NCI-H2171 (cell line): ENCODE measurements at places on chromosomes 16 and 17.
A peak's percentile ranks its signal among the peaks of the same experiment; 100 is the strongest.

GRCh38 chr17:72399608-72400487 is 279.0 kb downstream of the SOX9 start:
- DNase-seq = no peak

DNA sequence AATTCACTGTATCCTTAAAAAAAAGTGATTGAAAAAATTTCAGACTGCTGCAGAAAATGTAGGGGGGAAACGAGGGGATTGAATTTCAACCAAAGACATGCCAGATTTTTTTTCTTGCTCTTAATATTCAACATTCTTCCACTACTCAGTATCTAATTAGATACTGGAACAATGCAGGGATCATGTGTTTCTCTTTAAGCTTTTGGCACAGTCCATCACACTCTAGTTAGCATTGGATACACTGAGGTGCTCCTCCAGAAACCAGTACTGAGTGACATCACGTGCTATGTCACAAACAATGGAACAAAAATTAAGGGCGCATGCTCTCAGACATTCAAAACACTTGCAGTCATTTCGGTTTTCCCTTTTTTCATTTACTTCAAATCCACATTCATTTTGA is 298.6 kb upstream of the PSMD7 start:
- DNase-seq = no peak

GRCh38 chr17:347309-347899 is 5.2 kb downstream of the RPH3AL start:
- DNase-seq = no peak

DNA sequence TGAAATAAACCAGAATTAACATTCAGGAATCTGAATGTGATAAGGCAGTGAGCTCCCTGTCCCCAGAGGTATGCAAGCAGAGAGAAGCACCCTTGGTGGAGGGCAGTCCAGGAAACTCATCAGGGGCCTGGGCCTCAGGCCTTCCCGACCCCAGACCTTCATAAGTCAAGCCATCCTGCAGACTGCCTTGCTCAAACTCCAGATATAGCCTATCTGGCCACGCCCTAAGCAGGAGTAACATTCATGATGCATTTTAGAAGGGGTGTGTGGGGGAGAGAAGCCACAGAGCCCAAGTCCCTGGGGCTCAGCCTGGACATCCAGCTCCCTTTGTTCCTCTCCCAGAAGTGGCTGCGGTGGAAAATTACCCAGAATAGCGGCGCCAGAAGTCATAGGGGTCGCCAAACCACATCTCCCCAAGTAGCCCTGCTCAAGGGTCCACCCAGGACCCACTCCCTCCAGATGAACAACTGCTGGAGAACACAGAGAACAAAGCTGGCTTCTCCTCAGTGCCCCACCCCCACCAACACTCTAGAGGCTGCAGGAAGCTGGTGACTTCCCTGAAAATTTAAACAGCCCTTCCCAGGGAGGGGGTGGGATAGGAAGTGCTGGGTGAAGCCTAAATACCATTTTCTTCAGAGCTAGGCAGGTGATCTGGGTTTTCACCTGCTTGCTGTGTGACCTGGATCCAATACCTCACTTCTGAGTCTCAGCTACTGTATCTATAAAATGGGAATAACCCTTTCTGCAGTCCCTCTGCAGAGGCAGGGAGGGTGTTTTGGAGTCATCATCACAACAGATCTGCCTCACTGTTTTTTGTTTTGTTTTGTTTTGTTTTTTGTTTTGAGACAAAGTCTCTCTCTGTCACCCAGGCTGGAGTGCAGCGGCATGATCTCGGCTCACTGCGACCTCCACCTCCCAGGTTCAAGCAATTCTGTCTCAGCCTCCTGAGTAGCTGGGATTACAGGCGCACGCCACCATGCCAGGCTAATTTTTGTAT is 1.5 kb upstream of the SREBF1 start:
- DNase-seq = peak; percentile 21

GRCh38 chr16:2511128-2511800 is 2.5 kb upstream of the ATP6V0C start:
- no peak for DNase-seq

- DNase-seq = no peak
Observed at GRCh38 chr17:81128774-81129173, 36.5 kb upstream of the PVALEF start.

GRCh38 chr16:66164581-66165247 is 201.8 kb upstream of the CDH5 start:
- DNase-seq = no peak

GRCh38 chr16:69017036-69017783 is 88.2 kb upstream of the HAS3 start:
- DNase-seq = no peak

DNA sequence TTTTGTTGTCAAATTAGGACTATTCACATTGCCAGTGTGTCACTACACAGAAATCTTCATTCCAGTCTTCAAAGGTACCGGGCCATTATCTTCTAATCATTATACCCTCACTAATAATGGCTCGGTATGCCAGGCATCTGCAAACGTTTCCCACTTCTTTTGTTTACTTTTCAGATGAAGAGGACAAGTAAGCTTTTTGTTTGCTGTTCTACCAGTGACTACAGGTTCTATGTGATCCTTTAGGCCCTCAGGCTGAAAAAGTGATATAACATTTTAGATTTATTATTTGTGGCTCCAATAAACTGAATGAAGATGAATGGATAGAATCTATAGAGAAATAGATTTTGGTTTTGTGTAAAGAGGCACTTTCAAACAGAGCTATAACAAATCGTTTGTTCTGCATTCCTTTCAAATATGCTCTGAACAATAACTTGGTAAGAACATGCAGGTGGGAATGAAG is 403 bp upstream of the KRTAP3-1 start:
- DNase-seq = no peak

- no peak for DNase-seq
Observed at GRCh38 chr17:50152736-50153135, 2.3 kb upstream of the PPP1R9B start.

- DNase-seq = no peak
Observed at GRCh38 chr17:28646039-28646754, 1.2 kb upstream of the BLTP2 start.

GRCh38 chr17:55198690-55199370 is 65.9 kb upstream of the HLF start:
- peak; percentile 62 for DNase-seq

DNA sequence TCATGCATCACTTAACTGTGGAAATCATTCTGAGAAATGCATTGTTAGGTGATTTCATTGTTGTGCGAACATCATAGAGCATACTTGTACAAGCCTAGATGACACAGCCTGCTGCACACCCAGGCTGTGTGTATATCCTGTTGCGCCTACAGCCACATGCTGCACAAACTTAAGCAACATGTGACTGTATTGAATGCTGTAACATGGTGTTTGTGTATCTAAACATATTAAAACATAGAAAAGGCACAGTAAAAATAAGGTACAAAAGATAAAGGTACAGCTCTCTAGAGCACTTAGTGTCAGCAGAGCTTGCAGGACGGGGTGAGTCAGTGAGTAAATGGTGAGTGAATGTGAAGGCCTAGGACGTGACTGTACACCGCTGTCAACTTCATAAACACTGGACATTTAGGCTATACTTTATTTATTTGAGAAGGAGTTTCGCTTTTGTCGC is 11.9 kb downstream of the FOXK2 start:
- DNase-seq = no peak

DNA sequence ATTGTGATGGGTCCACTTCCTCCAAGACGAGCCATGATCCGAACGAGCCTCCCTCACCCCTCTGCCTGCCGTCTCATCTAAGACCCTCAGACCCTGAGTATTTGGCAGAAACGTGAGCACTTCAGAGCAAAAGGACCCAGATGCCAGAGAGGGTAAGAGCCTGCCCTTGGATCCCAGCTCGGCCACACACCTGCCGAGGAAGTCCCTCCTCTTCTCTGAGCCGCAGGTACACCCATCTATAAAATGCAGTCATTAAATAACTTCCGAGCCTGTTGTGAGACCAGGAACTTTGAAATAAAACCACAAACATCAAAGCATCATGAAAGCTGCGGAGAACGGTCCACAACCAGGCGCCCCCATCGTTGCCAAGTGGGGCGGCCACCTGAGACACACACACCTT is 64.8 kb upstream of the DOC2B start:
- no peak for DNase-seq

DNA sequence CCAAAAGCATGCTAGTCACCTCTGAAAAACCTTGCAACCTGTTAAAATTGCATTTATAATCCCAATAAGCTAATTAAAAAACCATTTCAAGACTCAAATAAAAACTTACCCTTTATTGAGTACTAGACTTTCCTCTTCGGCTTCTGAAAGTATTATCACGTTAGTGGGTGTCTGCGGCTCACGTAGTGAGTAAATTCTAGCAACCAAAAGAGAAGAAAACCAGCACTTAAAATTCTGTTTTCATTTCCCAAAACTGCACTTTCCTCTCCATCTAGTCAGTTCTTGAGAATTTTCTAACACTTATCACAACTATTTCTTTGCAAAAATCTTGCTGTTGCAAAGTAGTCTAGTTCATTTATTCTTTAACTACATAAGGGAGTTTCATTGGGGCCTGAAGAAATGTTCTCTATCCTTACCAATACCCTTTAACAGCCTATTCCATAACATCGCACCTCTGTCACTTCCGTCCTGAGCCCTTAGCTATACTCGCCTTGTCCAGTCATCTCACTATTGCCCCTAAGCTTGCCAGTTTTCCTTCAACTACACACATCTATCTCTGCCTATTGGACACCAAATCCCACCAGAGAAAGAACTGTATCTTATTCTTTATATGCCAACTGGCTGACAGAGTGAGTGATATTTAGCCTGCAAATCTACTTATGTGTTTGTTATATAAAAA is 8.7 kb downstream of the NUP88 start:
- DNase-seq = no peak

GRCh38 chr17:38874505-38875400 is 4.9 kb downstream of the LASP1 start:
- DNase-seq = no peak
